ENCODE measurements at places on chromosomes 5 and 9. TPM values are rescaled to one million over a fixed set of nuclear protein-coding genes. Genes with fewer than 3 reads are reported as not detected.
A peak's percentile ranks its signal among the peaks of the same experiment; 100 is the strongest.

- no peak for DNase-seq
Measured at GRCh38 chr5:38455796-38456330, 100.6 kb downstream of the LIFR start.

DNA sequence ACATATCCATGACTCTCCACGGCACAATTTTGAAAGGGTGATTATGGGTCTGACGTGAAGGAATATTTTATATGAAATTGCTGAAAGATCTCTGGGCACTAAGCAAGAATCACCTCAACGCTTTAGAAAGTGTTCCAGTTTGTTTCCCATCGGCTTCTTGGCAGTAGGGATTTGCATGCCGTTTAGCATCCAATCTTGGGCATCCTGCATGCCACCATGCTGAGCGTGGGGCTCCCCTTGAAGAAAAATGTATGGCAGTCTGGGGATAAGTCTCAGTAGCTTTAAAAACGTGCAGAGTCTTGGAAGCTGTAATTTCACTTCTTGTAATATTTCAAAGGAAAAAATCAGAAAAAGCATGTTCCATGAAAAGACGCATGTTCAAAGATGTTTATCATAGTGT, 151.7 kb downstream of the DMRT2 start:
- no peak for DNase-seq

DNA sequence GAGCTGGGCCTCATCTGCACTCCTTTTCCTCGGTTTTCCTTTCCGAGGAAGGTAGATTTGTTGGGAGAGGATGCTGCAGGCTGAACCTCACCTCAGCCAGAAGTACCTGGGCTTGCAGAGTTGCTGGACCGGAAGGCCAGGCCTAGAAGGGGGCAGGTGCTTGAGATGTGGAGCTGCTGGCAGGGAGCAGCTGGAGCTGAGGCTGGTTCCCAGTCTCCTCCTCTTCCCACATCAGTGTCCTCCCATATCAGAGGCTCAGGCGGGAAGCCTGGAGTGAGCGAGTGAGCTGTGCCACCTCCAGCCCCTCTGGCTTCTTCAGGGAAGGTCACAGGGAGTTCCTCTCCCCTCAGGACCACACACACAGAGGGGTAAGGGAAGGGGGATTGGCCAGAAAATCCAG, 259.4 kb downstream of the GADD45G start:
- DNase-seq, result no peak

GRCh38 chr9:128785427-128785826, 1.6 kb upstream of the TBC1D13 start:
- no peak for DNase-seq

GRCh38 chr5:93236807-93237421, 344.1 kb downstream of the NR2F1-AS1 start:
- no peak for DNase-seq

- peak; percentile 12 for DNase-seq
Measured at GRCh38 chr9:16143947-16144890, 591.4 kb downstream of the CCDC171 start.

- no peak for DNase-seq
Measured at GRCh38 chr9:111613436-111614040, 14.1 kb upstream of the PTGR1 start.

DNA sequence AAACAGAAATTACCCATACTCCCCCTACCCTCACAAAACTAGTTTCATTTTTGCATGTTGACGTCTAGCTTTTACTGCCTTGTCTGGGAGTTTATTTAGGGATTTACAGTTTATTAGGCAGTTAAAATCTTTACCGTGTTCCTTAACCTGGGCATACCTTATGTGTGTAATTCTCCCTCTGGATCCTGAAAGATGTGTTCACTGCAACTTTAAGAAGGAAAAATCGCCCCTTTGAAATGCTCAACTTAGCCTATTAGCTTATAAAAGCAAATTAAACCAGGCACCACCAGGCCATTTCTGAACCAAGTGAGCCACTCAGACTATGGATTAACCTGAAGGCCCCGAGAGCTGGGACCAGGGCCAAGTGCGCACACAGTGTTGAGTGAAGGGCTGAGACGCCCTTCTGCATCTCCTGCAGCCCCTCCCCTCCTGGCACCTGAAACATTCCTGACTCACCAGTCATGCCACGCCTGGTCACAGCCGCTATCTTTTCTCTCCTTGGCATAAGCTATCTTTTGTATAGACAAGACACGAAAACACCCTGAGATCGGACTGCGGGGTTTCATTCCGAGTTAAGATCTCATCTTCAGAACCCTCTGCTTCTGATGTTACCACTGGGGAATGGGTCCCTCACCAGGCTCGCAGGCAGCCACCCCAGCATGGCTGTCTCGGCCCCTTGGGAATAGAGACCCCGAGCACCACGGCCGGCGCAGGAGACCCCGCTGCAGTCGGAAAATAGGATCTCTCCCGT, 111.9 kb downstream of the ROR2 start:
- peak; percentile 9 for DNase-seq

The LRRTM2 gene
- 0.59 TPM for total RNA-seq

The NEK6 gene
- 27.2 TPM for total RNA-seq

The DBH gene
- total RNA-seq, result under 0.01 TPM

- no peak for DNase-seq
Measured at GRCh38 chr5:88244686-88245085, 24.0 kb downstream of the TMEM161B start.

The FLT4 gene
- 7.5 TPM for total RNA-seq

DNA sequence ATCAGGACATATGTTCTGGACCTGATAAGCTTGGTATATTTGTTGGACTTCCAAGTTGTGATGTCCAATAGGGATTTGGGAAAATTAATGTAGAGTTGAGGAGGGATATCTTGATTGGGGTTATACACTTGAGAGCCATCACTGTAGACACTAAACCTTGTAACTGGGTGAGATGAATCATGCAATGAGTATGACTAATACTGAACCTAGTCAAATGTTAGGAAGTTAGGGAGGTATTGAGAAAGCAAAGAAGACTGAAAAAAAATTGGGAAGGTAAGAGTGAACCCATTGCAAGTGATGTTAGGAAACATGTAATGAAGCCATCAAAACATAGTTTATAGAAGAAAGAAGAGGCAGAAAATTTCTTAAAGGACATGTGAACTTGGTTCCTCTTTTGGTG, 668.4 kb upstream of the CDH9 start:
- DNase-seq, result no peak

The FOXD4L6 gene
- total RNA-seq, result not detected

- no peak for DNase-seq
Measured at GRCh38 chr5:141743866-141744272, 61.8 kb upstream of the ARAP3 start.

GRCh38 chr5:178240766-178241165, 8.2 kb upstream of the PHYKPL start:
- DNase-seq, result no peak

- DNase-seq, result no peak
Measured at GRCh38 chr5:125181159-125181558, 434.7 kb upstream of the ZNF608 start.

DNA sequence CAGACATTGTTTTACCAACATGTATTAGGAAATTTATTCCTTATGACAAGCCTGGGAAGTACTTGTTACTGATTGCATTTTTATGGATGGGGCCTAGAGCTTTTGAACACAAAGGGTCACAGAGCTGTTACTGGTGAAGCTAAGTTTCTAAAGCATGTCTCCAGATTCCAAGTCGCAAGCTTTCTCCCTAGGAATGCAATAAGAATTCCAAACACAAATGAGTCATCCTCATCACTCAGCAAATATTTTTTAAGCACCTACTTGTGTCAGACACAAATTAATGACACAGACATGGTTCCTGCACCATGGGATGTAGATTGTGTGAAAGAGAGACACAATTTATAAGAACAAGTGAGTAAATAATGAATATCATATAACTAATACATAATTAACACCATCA, 11.0 kb upstream of the SH3RF2 start:
- no peak for DNase-seq

- DNase-seq, result no peak
Measured at GRCh38 chr5:16901021-16901644, 35.0 kb downstream of the MYO10 start.

GRCh38 chr9:120892748-120893610, 16.0 kb upstream of the PHF19 start:
- DNase-seq, result no peak

DNA sequence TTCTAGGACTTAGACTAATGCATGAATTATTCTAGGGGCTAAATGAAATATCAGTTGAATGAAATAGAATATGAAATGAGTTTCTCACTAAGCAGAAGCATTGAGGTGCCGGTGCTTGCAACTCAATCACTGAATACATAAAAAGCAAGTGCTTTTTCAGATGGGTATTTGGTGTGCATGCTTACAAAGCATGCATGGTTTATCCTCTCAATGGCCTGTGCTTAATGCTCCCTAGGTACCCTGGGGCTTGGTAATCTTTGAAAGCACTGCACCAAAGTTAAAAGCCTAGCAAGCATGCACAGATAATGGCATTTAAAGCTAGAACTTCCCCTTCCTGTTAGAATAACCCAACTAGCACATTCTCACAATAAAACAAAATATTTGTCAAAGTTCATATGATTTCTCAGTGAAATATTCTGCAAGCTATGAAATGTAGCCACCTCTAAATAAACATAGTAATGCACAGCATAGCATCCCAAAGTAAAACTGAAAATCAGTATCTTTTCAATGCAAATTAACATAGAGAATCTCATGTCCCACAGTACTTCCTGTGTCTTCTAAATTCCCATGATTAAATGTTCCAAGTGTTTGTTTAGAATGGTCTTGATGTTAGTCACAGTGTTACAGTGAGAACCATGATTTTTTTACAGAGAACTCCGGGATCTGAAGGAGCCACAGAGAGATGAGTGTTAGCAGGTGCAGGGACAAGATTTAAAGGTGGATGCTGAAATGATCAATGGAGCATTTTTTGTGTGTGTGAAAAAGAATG, 143.4 kb upstream of the CDH6 start:
- no peak for DNase-seq

DNA sequence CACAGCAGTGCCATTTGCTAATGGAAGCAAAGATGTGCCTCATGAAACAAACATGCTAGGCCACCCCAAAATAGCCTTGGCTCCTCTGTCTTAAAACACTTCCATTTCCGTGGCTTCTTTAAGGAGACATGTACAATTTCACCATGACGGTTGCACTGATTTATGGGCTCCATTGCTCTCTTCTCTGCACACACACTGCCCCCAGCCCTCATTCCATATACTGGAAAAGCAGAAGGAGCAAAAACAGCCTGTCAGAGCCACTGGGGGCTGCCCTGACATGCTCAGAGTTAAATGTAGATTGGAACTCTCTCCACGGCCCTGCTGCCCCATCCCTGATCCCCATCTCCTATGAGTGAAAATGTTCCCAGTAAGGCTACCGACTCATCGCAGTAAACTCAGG, 114.8 kb downstream of the ROR2 start:
- no peak for DNase-seq

DNA sequence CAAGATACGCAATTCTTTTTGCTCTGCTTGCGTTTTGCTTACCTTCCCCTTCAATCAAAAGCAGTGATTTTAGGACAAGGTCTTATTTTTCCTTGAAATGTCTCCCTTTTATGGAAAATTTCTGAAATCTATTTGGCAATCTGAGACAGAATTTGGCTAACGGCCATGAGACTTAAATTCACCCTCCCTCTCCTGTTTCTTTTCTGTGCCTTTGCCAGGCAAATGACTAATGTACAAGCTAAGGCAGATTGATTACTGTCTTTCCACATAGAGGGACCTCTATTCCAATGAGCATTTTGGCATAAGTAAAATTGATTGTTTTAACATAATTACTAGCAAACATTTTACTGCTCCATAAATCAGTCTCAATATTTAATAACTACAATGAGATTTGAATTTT, 31.7 kb downstream of the FAM81B start:
- no peak for DNase-seq

GRCh38 chr5:14204785-14205321, 61.7 kb downstream of the TRIO start:
- peak; percentile 35 for DNase-seq

DNA sequence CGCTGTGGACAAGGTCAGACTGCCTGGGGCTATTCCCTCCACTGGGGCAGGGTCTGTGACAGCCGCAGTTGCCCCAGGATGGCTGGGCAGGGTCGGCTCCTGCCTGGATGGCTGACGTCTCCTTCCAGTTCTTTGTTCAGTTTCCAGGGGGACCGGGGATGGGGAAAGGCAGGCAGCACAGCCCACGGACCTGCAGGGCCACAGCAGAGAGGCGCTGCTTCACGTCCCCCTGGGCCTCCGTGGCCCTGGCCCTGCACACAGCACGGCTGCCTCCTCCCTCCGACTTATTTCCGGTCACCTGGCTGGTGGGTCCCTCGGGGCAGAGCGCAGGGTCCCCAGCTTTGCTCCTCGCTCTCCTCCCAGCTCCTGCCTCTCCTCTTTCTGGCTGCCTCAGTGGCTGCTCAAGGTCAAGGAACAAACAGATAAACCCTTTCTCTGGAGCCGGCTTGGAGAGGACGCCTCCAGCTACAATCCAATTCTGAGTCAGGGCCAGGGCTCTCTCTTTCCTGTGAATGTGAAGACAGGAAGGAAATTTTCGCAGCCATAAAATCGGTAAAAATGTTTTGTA, 169.7 kb downstream of the C9orf50 start:
- DNase-seq, result no peak

The FOXI1 gene
- 0.10 TPM for total RNA-seq

DNA sequence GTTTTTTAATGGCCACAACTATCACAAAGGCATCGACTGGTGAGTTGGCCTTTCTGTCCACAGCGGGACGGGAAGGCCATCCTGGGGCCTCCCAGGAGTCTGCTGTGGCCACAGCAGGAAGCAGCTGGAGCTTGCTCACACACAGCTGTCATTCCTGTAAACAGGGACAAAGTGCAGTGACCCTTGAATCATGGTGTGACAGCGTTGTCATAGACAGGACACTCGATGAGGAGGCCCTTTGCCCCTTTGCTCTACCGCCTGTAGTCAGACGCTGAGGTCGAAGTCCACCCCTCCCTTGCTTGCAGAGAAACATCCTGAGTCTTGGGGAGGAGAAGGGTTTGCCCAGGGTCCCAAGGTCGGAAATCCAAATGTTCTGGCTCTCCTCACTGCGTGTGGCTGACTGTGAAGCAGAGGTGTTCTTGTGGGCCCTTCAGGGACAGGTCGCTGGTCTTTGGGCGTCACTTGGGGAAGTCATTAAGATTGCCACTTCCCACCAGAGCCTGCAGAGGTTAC, 35.1 kb downstream of the NDST1 start:
- no peak for DNase-seq

The SPATA24 gene
- total RNA-seq, result 3.5 TPM

DNA sequence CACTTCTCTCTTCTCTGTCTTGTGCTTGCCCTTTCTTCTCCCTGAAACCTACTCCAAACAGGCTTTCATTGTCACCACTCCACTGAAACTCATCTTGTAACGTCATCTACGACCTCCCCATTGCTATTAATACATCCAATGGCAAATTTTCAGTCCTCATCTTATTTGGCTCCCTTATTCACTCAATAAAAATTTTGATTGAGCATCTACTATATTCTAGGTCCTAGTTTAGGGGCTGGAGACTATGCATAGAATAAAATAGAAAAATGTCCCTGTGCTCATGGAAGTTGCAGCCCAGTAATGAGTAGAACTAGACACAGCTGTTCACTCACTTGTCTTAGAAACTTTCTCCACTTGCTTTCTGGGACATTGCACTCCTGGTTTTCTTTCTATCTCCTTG, 24.9 kb upstream of the FSTL4 start:
- DNase-seq, result no peak

DNA sequence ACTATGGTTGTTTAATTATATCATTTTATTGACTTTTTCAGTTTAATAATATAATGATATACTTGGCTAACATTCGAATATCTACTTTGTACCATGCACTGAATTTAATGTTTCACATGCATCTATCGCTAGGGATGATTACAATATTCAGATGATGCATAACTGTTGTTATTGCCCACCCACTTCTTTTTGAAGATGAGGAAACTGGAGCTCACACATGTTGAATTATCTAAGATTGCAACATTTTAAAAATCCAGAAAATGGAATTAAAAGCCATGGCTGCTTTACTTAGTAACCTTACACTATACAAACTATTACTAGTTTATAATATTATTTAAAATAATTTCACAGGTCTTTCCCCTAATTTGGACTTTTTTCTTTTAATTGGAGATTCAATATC, 171.7 kb downstream of the TLR4 start:
- DNase-seq, result no peak

Measured in skin of body (tissue), 3 donors.